ENCODE measurements at places on chromosomes 7 and 10.

DNA sequence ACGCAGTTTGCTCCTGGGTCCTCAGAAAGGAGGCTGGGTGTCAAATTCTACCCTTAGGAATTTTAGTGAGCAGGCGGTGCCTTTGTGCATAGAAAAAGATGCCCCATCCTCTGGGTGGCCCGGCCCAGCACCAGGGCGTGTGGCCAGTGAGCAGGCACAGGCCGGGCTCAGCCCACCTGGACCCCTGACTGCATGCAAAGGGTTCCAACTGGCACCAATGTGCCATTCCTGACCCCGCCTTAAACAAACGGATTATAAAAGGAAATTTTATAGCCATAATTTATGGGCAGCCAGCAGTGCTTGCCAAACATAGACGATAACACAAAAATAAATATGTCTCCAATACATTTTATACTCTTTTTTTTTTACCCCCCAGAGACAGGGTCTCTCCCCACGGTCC is 40.1 kb upstream of the GNA12 start:
- DNase-seq, result no peak

DNA sequence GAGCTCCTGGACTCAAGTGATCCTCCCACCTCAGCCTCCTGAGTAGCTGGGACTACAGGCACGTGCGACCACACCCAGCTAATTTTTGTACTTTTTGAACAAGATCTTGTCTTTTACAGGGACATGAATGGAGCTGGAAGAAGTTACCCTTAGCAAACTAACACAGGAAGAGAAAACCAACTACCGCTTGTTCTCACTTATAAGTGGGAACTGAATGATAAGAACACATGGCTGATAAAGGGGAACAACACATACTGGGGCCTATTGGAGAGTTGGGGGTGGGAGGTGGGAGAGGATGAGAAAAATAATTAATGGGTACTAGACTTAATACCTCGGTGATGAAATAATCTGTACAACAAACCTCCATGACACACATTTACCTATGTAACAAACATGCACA is 70.9 kb upstream of the INHBA start:
- DNase-seq, result no peak

GRCh38 chr7:98223898-98224700 is 12.9 kb downstream of the BHLHA15 start:
- DNase-seq, result no peak

GRCh38 chr10:18254086-18254485 is 113.9 kb downstream of the CACNB2 start:
- DNase-seq, result no peak

GRCh38 chr10:12214763-12215218 is 18.8 kb downstream of the CDC123 start:
- DNase-seq, result peak; percentile 31

DNA sequence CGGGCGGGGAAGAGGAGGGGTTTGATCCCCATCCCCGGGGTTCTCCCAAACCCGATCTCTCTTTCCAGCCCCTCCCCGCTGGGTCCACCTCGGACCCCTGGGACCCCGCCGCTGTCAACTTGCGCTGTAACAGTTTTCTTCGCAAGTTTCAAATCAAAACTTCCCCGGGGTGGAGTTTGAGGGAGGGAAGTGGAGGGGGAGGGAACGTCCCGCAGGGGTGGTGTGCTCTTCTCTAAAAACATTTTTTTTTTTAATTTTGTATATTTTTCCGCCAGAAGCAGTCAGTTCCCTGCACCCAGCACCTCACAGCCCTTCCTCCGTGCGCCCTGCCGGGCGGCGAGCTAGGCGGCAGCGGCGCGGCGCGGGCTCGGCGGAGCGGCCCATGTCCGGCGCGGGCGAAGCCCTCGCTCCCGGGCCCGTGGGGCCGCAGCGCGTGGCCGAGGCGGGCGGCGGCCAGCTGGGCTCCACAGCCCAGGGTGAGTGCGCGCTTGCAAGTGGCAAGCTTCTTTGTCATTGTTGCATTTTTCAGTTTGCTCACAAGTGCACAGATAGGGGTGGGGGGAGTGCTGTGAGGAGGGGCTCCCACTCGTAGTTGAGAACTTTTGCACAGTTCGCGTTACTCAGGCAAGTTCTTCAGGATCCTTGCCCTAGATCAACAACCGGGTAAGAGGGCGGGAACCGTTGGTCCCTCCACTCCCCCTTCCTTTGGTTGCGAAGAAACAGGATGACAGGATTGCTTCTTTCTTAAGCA is 933 bp downstream of the MDFIC start:
- peak; percentile 51 for DNase-seq

DNA sequence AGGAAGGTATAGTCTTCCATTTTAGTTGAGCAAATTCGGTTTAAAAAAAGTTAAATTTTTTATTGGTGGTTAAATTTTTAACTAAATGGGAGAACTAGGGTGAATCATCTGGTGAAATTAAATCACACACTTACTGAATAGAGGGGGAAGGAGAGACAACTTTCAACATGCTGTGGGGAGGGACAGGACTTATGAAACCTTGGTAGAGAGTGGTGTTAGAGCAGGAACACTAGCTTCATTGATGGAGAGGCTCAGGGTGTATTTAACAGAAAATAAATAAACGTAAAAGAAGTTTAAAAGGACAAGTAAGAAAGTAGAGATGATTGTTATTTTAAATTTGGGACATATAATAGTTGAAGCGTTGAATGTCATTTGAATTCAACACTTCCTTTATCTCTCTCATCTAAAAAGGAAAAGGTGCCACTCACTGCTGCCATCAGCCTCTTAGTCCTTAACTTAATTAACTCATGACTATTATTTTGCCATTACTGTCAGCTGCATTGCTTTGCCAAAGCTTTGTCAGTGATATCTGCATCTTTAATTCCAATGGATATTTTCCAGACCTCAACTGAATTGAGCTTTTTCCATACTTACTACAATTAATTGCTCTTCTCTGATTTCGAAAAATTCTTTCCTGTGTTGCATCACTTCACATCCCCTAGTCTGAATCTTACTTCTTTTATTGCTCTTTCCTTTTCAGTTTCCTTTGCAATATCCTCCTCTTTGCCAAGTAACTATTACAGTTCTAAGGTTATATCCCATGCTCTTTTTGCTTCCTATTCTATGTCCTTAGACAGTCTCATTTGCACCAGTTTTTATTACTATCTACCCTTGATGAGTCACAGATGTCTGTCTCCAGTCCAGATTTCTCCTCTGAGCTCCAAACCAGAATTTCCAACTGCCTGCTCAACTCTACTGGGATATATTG is 71.7 kb downstream of the GNAT3 start:
- no peak for DNase-seq

- DNase-seq, result no peak
Observed at GRCh38 chr10:117419921-117420320, 44.7 kb upstream of the PDZD8 start.

DNA sequence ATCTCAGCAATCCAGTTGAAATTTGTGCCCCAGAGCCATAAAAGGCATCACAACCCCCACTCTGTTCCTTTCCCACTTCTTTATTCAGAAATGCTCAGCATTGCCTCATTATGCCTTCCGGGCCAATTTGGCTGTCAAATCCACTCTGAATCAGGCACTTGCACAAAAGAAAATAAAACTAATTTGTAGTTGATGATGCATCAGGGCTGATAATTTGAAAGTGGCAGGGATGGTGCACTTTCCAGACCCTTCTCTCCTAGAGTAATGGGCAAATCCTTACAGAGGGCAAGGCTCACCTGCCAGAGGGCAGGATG is 147.9 kb upstream of the PDE1C start:
- no peak for DNase-seq

GRCh38 chr10:76667408-76668370 is 969.9 kb downstream of the KCNMA1 start:
- no peak for DNase-seq

DNA sequence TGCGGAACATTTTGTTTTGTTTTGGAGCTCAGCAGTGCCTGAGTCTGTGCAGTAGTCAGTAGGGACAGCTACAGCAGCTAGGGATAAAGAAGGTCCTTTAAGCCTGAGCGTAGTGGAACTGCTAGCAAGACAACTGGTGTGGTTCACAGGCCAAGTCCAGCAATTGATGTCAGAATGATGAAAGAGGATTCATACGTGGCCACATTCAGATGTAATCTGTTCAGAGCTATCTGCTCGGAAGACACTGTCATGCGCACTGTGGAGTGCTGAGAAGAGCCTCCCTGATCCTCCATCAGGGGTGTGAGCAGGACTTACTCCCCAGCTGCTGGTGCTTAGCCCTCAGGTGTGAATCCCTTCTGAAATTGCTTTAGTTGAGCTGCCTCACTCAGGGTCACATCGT is 79.6 kb upstream of the ANKRD1 start:
- no peak for DNase-seq

- DNase-seq, result no peak
Observed at GRCh38 chr10:34769899-34770298, 45.2 kb downstream of the PARD3 start.

DNA sequence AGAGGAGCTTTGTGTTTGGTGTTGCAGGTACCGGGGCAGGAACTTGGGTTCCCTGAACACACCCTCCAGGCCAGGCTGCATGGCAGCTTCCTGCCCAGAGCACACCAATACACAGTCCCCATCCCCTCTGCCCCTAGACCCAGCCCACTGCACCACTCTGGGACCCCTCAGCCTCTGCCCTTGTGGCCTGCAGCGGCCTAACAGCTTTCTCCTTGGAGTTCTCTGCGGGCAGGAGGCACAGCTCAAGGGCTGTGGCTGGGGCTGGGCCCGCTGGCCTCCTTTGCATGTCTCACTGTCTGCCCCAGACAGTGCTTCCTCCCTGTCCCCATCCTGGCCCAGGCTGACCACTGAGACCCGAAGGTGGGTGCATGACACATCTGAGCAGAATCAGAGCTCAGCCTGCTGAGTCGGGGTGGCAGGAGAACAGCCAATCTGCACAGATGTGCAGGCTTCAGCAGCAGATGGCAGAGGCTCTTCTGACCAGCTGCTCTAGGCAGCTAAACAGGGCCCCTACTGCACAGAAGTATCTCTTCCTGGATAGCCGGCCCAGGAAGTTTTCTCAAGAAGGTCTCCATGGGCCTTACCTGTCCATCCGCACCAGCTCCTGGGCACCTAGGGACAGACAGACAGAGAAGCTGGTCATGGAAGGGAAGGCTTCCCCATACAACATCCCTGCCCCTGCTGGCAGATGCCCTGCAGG is 20.8 kb downstream of the VSIR start:
- no peak for DNase-seq

GRCh38 chr7:98713165-98713810 is 96.2 kb downstream of the NPTX2 start:
- DNase-seq, result no peak

DNA sequence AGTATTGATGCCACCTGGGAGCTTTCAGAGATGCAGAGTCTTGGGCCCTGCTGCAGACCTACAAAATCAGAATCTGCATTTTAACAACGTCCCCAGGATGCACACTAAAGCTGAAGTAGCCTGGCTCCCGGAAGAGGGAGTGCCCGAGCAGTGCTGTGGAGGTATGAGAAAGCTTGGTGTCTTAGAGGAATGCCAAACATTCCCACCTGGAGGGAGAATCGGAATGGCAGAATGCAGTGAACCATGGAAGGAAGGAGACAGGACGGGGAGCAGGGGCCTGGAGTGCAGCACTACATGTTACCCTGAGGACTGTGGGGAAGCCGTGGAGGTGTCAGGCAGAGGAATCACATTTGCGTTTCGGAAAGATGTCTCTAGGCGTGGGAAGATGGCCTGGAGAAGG is 90.9 kb downstream of the AOAH start:
- DNase-seq, result no peak

DNA sequence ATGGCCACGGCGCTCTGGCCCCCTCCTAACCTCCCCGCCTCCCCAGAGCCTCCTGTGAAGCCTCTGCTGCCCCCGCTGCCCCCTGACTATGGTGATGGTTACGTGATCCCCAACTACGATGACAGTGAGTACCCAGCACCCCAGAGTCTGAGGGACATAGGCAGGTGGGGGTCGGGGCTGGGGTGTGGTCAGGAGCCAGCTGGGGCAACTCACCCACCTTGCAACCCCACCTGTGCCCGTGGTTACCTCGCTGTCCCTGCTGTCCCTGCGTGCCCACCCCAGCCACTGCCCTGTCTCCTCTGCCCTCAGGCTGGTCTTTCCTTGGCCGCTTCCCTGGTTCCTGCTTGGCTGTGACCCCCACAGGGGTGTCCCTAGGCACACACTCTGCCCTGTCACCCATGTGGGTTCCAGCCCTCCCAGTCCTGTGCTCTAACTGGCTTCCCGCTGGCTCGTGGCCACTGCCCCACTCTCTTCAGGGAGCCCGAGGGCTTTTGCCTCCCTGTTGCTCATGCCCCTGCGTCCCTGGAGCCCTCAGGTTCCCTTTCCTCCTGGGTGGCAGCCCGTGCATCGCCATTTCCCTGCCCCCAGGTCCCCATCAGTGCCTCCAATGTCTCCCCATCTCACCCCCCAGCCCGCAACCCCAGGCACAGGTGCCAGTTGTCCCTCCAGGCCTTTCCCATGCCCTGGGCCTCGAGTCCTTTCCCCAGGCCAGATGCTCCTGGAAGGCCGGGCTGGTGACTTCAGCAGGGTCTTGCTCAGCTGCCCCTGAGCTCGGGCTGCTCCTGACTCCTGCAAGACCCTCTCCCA is 4.0 kb downstream of the AEBP1 start:
- no peak for DNase-seq

DNA sequence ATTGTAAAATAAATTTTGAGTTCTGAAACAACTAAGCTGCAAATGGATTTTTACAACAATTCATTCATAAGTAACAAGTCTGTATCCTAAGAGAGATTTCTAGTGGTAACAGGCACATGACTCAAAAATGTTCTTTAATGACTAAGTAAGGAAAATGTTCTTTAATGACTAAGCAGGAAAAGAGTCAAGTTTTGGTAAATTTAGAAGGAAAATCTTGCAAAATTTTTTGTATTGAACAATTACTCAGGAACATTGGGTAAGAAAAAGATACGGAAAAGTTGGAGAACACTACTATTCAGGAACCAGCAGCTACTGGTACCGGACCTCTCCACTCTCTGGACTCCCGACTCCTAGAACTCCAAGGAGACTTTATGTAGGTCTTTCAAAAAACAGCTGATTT is 33.5 kb downstream of the HYCC1 start:
- no peak for DNase-seq

- peak; percentile 46 for DNase-seq
Observed at GRCh38 chr7:100516135-100516812, 22.7 kb upstream of the AGFG2 start.

DNA sequence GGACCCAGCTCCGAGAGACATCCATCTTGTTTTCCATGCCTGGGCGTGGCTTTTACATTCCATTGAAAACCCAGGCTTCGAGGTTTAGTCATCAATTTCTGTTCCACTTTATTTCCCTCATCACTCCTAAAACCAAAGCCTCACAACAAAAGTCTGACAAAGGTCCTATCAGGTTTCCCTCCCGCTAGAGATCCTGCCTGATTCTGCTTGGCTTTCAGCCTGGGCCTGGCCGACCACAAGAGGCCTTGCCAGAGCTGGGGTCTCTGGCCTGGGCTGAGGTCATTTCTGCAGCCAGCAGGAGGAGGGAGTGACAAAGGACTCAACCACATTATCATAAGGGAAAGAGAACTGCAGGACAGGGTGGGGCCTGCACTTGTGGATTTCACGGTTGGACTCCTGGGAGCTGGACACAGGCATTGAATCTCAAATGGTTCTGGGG is 167.0 kb downstream of the FANK1 start:
- DNase-seq, result no peak

- no peak for DNase-seq
Observed at GRCh38 chr7:55427342-55427741, 62.2 kb downstream of the LANCL2 start.
